Nucleus accumbens (tissue), 56 donors: ENCODE measurements at places on chromosomes 7 and 10.

DNA sequence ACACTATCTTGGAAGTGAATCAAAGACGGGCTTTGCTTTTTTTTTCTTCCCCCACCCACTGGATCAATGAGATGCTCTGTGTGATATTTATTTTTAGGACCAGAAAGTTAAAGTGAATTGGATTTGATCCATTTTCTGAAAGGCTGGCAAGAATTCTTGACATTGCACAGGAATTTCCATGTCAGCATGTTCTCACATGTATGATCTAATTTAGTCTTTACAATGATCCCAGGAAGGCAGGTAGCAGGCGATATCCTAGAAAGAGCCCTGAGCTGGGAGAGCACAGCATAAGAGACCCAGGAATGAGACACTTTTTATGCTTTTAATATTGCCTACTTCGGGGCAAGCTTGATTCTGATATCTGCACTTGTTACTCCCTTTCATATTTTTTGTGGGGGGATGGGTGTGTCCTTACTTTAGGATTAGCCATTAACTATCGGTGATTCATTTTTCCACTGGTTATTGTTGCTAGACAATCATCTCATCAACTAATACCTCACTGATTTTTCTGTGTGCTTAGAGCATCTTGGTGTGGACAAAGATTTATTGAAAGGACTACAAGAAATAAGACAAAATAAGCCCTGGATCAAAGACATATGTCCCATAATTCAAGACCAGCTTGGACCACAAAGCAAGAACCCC, 58.1 kb downstream of the NRP1 start:
- no peak for DNase-seq

GRCh38 chr7:151006590-151007300, 15.9 kb downstream of the NOS3 start:
- DNase-seq: no peak

- no peak for DNase-seq
Measured at GRCh38 chr10:33071857-33072256, 113.8 kb upstream of the ITGB1 start.

- DNase-seq: no peak
Measured at GRCh38 chr7:48710995-48711394, 213.4 kb upstream of the CDC14C start.

DNA sequence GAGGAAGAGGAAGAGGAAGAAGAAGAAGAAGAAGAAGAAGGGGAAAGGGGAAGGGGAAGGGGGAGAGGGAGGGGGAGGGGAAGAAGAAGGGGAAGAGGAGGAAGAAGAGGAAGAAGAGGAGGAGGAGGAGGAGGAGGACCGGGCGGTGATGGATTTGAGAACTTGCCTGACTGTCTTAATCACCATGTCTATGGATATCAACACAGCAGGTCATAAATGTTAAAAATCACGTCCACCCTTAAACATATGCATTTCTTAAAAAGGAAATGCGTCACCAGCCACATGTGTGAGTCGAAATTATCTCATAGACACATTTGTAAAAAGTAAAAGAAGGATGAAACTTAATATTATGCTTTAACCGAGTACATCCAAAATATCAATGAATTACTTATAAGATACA, 42.1 kb upstream of the INSIG1 start:
- DNase-seq: no peak

GRCh38 chr10:53127686-53128085, 355.1 kb upstream of the MBL2 start:
- DNase-seq: no peak

DNA sequence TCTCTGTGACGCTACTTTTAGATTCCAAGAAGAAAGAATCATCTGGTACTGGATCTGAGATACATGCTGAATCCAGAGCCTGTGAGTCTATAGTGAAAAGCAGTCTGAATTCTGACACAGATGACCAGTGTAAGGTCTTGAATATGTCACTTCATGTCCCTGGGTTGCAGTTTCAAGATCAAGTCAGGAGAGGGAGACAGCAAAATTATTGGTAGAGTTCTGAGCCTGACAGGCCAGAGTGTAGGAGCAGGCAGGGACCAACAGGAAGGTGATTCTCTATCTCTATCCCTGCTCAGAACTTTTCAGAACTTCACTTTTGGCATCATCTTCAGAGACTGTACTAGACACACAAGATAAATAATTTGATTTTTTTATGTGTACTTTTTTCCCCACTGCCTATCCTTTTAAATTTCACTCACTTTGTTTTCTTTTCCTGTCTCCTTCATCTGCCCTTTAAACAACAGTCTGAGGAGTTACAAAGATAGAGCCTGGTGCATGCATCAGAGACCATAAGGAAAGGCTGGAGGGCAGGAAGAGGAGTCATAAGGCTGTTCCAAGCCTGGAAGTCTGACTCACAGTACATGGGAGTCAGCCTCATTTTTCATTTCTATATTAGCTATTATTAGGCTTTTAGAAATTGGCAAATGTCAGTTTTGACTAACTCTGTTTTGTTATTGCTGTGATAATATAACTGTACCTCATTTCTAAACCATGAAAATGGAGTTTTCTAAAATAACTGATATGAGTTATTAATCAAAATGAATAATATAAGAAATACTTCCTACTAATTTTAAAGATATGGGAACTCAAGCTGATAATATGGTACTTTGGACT, 120.2 kb upstream of the TMEM229A start:
- DNase-seq: no peak

GRCh38 chr7:618539-619367, 99.1 kb upstream of the PDGFA start:
- DNase-seq: no peak

GRCh38 chr10:86646933-86647332, 7.4 kb upstream of the OPN4 start:
- no peak for DNase-seq

DNA sequence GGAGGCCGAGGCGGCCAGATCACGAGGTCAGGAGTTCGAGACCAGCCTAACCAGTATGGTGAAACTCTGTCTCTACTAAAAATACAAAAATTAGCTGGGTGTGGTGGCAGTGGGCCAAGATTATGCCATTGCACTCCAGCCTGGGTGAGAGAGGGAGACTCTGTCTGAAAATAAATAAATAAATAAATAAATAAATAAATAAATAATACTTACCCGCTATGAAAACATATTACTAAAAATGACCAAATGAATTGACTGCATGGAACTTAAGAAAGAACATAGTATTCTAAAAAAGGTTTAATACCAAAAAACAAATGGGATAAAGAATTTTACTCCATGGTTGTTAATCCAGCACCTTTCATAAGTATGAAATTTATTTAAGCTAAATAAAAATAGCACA, 305.0 kb downstream of the GATA3 start:
- DNase-seq: no peak

GRCh38 chr10:91944880-91945630, 21.5 kb downstream of the BTAF1 start:
- no peak for DNase-seq

GRCh38 chr10:30813872-30814481, 184.4 kb upstream of the LYZL2 start:
- no peak for DNase-seq

DNA sequence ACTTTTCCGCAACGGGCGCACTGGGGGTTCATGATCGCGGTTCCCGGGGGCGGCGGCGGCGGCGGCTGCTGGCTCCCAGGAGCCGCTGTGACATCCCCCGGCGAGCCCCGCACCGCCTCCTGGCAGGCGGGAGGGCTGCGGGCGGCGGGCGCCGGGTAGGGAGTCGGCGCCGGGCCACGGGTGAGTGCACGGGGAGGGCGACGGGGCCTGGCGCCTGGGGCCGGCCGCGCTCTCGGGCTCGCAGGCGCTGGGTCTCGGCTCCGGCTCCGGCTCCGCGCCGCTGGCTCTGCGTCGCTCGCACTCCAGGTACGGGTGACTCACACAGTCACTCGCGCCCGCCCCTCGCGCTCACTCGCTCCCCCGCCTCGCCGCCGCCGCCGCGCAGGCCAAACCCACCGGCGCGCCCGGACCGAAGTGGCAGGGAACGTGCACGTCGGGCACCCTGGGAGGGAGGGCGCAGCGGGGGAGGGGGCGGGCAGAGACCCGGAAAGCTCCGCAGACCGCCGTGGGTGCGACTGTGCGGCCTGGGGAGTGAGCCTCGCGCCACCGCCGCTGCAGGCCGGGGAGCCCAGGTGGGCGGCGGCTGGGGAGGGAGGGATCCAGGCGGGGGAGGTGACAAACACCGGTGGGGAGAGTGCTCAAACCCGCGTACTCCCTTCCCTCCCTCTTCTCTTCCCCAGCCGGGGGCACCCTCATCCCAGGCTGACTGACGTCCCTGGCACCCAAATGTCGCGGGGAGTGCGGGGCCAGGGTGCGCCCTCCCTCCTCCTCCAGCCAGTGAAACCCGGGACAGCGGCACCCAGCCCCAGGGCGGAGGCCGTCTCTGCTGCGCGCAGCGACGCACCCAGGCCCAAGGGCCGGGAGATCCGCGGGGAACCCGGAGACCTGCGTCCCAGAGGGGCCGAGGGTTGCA, 276.9 kb upstream of the NEBL start:
- peak; percentile 56 for DNase-seq

GRCh38 chr7:107644309-107644974, 16.2 kb upstream of the SLC26A4 start:
- DNase-seq: no peak

DNA sequence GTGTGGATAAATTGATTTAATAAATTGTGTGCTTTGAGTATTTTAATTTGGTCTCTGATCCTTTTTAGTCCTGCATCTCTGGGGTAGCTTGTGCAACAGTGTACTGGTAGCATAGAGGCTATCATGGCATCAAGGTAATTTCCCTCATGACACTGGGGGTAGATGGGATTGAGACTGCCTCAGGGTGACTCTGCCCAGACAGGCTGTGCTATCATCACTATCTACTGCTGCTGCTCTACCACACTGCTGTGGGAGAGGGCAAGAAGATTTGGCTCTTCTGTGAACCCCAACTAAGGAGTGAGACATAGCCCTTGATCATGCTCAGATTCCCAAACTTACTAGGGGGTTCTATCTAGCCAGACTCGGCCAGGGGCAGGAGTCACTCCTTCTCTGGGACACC, 43.6 kb upstream of the JAZF1 start:
- no peak for DNase-seq

DNA sequence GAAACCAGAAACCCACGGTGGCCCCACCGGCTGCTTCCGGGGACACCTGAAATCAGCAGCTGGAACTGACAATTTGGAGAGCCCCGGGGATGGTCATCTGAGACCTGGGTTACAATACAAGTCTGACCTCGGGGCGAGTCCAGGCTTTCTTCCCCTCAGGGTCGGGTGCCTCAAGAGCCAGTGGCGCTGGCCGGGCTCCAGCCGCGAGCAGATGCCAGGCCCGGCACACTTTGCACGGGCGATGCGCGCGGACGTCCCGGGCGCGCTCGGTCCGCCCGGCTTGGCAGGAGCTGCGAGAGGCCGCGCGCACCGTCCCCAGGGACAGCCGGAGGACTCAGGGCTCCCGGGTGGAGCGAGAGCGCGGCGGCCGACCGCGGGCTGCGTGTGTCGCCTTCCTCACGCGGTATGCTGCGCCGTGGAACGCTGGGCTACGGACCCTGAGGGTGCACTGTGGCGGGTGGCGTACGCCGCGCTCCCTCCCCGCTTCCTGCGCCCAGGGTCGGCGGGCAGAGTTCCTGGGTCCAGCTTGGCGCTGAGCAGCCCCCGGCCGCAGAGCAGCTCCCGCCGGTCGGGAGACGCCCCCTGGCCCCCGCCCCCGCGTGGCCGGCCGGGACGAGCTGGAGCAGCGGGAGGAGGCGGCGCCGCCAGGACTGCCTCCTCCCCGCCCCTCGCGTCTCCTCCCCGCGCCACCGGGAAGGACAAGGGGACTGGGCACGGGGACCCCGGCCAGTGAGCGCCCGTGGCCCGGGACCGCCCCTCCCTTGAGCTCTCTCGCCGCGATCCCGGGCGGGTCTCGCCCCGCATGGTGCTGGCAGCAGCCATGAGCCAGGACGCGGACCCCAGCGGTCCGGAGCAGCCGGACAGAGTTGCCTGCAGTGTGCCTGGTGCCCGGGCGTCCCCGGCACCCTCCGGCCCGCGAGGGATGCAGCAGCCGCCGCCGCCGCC, at the start of gene RBM20:
Gene RBM20 (plus strand): TSS at position 684 of the 945 bp plus-strand sequence. CDS start 119 bp downstream, at position 803.
- DNase-seq: no peak

DNA sequence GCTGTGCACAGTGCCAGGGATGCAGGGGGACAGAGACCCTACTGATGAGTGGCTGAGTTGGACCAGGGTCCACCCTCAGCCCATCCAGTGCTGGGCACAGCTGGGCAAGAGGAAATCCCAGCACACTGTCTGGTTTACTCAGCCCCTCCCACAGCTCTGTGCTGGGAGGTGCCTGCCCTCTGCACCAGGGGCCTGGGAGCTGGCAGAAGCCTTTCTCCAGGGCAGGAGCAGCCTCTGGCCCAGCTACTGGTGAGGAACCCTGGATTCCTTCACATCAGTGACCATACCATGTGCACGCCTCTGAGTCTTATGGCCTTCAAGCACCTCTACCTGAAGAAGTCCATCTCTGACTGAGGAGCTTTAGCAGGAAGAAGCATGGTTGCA, 25.9 kb upstream of the C10orf71 start:
- no peak for DNase-seq

GRCh38 chr7:75771224-75771623, 787 bp downstream of the CCL26 start:
- no peak for DNase-seq

- no peak for DNase-seq
Measured at GRCh38 chr10:18362892-18363291, 222.7 kb downstream of the CACNB2 start.

GRCh38 chr7:157890921-157891401, 554.2 kb downstream of the DNAJB6 start:
- DNase-seq: no peak
